ENCODE measurements at places on chromosomes 3 and 15.

DNA sequence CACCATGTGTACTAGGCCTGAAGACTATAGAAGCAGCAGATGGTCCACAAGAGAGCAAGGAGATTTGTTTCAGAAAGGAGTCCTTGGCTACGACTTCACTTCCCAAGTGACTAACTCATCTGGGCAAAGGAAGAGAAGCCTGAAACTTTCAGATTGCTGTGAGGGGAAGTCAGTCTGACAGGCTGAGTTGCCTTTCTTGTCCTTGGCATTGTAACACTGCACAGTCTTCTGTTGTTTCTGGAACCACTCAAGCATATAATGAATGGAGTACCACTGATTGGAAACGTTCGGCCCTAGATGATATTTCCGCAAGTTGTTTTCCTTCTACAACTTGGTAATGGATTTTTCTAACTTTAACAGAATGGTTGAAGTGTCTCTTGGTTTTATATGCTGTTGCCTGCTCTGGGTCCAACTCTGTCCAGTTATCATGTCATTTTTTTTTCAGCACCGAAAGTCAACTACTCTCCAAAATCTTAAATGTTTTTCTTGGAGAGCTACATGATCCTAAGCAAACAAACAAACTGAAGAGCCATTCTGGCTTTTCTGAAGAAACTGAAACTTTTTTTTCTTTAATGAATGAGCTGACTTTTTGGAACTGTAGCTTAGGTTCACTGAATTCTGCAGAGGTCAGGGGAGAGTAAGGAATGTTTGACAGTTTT, 685.7 kb downstream of the MECOM start:
- no peak for DNase-seq

- DNase-seq: no peak
These were observed 72.6 kb upstream of the DPH6 start for GRCh38 chr15:35618260-35619188.

DNA sequence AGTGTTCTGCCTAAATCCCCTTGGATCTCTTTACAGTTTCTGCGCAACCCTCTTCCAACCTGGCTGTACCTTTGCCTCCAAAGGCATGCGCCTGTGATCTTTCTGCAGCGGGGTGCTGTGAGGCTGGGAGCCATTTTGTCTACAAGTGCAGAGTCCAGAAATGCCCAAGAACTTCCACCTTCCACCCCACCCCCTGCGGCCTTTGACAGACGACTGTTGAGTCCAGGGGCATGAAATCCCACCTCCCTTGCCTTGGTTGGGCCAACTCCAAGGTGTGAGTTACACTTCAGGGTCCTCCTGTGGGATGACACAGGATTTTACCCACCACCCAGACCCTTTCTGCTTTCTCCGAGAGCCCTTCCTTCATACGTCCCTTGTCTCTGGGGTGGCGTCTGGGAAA, 24.1 kb downstream of the HRH1 start:
- no peak for DNase-seq

DNA sequence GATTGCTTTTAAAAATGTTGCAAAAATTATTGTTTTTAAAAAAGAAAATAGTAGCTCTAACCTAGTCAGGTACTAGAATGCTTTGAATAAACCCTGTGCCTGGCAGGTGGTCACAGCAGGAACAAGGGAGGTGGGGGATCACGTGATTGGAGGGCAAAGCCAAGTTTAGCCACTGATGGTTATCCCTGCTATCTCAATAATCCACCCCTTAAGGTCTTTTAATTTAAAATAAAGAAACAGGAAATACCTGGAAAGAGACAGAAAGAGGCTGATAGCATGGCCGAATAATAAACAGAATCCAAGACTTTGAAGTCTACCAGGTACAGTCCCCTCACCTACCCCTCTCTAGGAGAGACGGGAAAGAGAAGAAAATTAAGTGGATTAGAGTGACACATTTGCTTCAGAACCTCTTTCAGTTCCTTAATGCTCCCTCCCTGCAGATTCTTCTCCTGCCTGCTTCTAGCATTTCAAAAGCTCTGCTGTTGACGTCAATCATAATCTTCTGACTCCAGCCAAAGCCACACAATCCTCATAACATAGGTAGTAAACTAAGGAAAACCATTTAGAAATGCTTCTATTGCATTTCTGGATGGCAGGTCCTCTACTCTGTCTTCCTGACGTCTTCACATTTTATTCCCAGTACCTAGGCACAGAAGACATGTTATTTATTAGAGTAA, 303.4 kb upstream of the MME start:
- no peak for DNase-seq

DNA sequence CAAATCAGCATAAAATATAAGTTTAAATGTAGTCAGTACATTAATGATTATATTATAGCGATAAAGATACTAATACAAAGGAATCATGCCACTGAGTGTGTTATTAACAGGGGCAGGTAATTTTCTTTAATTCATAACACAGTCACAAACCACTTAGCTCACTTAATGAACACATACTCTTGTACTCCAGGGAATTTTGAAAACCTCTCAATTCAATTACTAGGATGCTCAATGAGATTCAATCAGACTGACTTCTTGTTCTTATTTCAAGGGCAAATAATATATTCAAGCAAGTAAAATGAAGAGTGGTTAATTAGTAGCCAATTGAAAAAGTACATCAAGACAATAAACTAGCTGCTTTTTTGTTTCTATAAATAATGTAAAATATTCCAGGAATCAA, 5.8 kb upstream of the SUCNR1 start:
- no peak for DNase-seq

GRCh38 chr3:4595710-4596113, 102.6 kb downstream of the ITPR1 start:
- no peak for DNase-seq

DNA sequence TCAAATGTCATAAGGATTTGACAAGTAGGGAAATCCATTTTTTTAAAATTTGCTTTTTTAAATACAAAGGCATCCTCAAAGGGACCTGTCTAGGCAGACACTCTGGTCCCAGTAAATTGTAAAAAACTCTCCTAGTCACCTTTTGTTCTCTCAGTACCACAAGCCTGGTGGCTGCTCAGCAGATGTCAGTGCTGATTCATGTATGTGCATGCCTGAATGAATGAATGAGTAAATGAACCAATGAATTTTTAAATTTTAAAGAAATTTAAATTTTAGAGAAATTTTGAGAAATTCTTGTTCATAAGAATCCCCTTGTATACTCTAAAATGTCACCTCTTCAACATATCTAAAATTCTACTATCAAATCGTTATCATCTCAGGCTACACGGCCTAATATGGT, 199.5 kb downstream of the TLE3 start:
- DNase-seq: no peak

DNA sequence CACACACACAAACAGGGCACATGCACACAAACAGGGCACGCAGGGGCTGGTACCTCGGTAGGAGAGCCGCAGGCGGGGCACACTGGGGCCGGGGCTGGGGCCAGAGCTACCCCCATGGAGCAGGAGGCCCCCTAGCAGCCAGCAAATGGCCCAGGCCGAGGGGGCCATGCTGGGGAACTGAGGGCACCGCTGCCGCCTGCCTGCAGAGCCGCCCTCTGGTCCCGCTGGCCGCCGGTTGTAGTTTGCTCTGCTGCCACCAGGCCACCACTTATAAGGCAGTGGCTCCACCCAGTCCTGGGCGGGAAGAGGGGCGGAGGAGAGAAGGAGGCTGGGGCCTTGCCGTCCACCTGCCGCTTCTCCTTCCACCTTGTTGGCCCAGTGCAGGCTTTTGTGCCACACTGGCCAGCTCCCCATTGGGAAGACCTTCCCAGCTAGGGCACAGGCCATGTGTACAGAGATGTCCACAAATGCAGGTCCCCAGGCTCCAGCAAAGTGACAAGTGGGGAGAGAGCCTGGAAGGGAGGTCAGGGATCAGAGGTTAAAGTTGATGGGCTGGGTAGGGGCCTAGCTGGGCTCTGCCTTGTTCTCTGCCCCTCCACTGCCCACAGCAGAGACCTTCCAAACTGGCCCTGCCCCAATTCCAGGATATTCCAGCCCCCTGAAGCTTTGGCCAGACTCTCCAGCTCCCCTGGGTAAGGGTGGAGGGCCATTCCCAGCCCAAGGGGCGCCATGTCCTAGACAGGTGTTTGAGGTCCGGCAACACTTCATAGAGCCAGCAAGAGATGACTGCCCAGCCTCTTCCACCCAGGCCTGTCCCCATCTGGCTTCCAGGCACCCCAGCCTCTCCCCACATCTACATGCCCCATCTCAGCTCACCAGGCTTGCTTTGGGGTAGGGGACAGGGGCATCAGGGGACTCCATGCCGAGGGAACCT, at the start of gene SEMA3G:
TSS of gene SEMA3G (minus strand) at position 244 of the 934 bp plus-strand sequence. CDS start at position 168, 76 bp downstream.
- DNase-seq: peak; percentile 81

DNA sequence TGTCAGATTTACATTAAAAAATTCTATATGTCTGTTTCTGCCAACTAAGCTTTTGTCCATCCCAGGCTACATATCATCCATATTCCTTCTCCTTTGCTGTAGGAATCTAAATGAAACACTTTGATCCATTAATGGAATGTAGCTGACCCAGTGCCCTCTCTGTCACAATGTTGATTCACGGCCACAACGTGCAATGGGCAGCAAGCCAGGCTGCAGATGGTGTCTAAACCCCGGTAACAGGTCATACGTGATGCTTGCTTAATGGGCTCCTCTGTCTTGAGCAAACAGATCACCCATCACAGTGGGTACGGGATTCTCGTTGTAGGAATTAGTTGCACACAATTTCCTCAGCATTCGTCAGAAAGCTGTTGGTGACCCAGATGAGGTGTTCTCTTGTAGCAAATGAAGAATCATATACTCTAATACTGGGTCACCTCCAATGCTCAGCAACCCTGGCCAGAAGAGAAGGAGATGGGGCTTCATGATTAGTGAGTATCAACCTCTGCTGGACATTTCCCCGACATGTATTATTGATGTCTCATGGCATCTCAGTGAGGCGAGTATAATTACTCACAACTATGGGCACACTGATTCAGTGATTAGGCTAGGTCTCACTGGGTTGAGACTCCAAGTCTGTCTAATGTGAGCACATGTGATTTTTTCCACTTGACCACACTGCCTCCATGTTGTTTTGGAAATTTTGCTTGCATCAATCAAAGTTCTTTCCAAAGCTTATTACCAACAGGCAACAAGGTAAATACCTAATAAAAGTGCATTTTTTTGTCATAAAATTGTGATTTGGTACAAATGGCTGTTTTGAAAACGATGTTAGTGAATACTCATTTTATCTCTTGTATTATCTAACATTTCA, 12.9 kb upstream of the DCBLD2 start:
- DNase-seq: no peak

DNA sequence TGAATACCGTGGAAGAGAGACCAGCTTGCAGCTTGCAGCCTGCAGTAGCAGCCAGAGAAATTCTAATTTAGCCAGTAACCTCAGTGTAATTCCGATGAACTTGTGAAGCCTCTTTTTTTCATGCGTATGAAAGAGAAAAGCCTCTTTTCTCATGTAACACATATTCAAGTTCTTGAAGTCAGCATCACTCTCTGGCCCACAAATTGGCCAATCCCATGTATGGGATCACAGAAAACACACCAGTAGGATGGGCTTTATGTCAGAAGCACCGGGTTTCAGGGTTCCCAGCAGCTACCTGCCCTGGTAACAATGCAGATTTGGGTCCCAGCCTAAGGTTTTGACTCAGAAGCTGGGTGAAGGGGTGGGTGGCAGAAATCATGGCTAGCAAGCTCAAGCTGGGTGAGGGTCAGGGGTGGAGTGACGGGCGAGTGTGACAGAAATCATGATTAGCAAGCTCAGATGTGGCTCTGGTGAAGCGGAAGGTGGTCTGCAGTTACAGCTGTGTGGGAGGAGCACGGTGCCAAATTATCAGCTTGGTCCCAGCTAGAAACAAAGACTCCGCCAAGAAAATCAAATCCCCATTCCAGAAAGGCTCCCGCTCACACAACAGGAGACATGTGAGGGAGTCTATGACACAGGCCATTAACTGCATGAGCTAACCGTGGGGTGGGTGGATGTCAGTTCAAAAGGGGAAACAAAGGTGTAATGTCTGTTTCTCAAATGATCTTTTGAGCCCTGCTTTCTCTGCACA, 86.6 kb downstream of the SNRK start:
- no peak for DNase-seq

DNA sequence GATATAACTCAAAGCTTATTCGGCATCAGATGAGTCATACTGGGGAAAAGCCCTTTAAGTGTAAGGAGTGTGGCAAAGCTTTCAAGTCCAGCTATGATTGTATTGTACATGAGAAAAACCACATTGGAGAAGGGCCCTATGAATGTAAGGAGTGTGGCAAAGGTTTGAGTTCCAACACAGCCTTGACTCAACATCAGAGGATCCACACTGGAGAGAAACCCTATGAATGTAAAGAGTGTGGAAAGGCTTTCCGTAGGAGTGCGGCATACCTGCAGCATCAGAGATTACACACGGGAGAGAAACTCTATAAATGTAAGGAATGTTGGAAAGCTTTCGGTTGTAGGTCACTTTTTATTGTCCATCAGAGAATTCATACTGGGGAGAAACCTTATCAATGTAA, 7.5 kb downstream of the ZNF621 start:
- DNase-seq: no peak

DNA sequence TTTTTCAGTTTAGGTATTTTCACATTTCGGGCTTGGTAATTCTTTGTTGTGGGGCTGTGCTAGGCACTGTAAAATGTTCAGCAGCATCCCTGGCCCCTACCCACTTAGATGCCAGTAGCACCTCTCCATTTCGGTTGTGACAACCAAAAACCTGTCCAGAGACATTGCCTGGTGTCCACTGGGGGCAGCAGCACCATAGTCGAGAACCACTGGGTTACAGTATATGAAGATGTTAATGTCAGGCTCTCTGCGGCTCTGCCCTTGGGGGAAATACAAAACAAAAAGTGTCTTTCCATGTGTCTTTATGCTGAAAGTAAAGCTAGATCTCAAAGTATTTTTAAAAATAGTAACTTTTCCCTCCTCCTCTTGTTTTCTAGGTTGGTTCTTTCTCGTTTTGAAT, 177.2 kb downstream of the ITPR1 start:
- DNase-seq: no peak

DNA sequence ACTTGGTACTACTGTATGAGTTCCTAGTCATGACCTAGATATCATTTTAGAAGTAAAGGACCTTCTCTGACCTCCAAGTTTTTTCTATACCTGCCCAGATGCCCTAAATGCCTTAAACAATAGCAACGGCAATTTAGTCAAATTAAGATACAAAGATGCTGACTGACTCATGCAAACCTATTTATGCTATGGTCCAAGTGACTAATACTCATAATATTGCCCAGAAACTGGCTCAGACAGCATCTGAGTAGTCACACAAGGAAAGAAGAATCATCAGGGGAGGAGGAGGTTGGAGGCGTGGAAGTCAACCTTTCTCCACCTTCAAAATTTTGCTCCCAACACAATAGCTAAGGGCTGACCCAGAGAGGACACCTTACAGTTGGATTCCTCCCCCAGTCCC, 6.8 kb downstream of the FYCO1 start:
- no peak for DNase-seq

GRCh38 chr3:31613654-31614053, 80.9 kb downstream of the STT3B start:
- DNase-seq: no peak
